Activated CD8-positive, alpha-beta memory T cell treated with anti-CD3 and anti-CD28 coated beads for 1 hour (primary cell): ENCODE measurements at places on chromosomes 1 and 21.

DNA sequence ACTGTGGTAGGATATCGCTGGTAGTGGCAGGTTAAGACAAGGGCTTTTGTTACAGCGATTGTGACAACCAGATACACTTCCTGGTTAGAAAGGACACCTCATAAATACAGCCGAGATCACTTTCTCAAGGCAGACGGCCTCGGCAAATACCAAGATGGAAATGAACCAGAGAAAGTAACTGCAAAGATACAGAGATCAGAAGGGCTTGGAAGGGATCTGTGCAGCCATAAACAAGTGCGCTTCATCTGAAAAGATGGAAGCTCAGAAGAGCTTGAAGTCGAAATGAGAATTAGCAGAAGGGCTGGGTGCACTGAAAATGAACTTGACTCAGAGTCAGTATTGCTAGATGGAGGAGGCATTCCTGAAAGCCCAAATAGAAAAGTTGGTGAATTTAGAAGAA lies 7.1 kb downstream of the DHRS3 start:
- DNase-seq = no peak

DNA sequence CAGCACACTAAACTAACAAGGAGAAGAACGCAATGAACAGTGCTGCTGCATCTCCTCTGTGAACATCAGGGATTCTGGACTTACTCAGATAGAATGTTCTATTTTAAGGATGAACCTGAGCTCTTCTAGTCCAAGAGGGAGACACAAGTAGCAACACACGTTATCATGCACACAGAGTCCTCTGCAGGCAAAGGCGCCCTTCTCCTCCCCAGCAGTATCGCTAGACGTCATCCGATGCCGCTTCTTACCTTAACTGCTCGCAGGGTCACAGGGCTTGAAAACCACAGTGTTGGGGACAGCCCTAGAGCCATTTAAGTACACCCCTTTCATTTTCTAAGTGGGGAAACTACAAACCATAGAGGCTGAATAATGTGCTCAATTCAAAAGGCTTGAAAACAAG lies 74.5 kb downstream of the HIVEP3 start:
- DNase-seq = no peak

GRCh38 chr1:67372898-67373297 lies 57.3 kb downstream of the SERBP1 start:
- DNase-seq = no peak

DNA sequence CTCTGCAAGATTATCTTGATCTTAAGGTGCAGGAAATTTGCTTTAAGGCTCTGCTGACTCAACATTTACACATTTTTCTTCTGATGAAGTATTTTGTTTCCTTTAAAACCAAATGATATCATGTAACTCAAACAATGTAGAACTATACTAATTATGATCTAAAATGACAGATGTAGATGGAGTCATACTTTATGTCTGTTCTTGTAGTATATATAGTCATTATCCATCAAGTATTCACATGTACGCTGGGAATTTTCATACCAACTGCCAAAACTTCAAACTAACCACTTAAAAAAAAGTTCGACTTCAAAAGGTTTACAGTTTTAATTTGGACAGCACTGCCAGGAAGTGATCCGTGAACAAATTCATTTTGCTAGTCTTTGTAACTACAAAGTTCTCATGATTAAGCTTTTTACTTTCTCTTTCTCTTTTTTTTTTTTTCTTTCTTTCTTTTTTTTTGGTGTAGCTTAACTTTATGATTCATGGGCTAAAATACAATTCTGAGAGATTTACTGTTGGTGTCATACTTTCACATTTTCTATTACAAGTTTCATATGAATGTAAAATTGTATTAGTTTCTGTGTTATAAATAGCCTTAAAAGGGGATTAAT lies 509.0 kb upstream of the CXADR start:
- DNase-seq = no peak

- no peak for DNase-seq
Observed at GRCh38 chr1:237903961-237904360, 13.2 kb upstream of the ZP4 start.

GRCh38 chr21:38569733-38570132 lies 71.5 kb upstream of the ERG start:
- DNase-seq = no peak

DNA sequence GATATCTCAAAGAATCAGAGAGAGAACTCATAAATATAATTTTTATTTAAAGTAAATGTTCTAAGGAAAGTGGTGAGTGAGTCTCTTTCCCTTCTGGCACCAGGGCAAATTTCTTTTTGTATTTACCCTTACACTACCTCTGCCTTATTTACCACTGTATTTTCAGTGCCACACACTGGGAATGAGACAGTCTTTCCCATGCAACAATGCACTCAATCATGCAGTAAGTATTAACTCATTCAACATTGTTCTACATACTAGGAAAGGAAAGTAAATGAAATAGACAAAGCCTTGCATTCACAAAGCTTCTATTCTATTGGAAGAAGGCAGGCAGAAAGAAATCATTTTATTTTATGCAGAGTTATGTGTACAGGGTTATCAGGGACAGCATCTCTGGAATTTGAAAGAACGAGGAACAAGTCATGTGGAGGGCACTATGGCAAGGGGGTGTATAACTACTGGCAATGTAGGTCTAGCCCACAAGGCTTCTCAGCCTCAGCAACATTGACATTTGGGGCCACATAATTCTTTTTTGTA lies 129.8 kb upstream of the PRDX6 start:
- no peak for DNase-seq

- no peak for DNase-seq
Observed at GRCh38 chr1:13583966-13584791, 547 bp downstream of the PDPN start.

DNA sequence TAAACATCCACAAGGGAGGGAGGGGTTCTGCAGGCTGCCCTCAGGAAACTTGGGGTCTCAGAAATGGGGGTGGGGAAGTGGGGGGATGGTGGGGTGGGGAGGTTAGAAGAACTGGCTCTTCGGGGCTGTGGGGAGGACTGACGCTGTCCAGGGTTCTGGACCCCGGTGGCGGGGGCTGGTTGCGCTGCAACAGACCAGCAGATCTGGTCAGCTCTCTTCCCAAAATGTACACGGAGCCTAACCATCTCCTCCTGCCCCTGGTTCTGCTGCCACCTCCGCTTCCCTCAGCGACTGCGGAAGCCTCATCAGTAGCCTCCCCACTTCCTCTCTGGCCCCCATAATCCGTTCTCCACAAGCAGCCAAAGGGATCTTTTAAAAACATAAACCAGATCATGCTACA lies 29.3 kb upstream of the C1QA start:
- DNase-seq = no peak

GRCh38 chr1:202323731-202324130 lies 18.0 kb downstream of the UBE2T start:
- DNase-seq = no peak

- no peak for DNase-seq
Observed at GRCh38 chr1:198481661-198482060, 58.8 kb downstream of the ATP6V1G3 start.

- no peak for DNase-seq
Observed at GRCh38 chr1:207103892-207104373, at the start of gene C4BPA. TSS of gene C4BPA (plus strand) at chr1:207104233. CDS start at chr1:207113026, 8,793 bp downstream.

DNA sequence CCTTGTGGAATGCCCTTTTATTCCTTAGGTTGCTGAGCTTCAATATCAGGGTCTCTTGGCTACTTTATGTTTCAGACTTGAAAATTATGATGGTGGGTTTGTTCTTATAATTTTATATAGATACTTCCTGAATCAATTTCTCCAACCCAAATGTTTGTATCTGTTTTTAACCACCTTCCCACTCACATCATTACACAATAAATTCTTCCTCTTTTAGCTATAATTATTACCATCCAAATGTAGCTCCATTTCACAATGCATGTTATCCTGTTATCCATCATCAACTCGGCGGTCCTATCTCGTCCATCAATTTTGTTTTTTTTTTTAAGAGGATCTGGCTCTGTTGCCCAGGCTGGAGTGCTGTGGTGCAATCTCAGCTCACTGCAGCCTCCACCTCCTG lies 357.6 kb upstream of the ZP4 start:
- no peak for DNase-seq

- DNase-seq = no peak
Observed at GRCh38 chr1:82920418-82921248, 1078.3 kb downstream of the TTLL7 start.

DNA sequence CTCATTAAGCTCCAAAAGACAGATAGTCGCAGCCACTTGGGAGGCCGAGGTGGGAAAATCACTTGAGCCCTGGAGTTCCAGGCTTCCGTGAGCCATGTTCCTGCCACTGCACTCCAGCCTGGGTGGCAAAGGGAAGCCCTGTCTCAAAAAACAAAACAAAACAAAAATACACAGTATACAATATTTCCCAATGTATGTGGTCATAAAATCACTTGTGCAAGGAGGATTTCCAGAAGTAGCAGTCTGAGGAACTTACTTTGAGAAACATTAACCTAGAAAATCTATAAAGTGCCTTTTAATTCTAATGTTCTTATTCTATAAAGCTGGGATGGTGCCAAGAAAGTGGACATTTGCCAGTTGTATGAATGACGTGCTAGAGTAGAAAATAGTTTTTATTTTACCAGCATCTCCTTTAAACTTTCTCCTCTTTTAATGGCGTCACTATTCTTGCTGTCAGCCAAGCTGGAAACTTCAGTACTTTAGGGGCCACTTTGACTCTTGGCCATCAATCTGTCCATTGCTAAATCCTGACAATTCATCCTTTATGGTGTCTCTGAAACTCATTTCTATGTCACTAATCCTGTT lies 22.5 kb downstream of the FAM177B start:
- no peak for DNase-seq

DNA sequence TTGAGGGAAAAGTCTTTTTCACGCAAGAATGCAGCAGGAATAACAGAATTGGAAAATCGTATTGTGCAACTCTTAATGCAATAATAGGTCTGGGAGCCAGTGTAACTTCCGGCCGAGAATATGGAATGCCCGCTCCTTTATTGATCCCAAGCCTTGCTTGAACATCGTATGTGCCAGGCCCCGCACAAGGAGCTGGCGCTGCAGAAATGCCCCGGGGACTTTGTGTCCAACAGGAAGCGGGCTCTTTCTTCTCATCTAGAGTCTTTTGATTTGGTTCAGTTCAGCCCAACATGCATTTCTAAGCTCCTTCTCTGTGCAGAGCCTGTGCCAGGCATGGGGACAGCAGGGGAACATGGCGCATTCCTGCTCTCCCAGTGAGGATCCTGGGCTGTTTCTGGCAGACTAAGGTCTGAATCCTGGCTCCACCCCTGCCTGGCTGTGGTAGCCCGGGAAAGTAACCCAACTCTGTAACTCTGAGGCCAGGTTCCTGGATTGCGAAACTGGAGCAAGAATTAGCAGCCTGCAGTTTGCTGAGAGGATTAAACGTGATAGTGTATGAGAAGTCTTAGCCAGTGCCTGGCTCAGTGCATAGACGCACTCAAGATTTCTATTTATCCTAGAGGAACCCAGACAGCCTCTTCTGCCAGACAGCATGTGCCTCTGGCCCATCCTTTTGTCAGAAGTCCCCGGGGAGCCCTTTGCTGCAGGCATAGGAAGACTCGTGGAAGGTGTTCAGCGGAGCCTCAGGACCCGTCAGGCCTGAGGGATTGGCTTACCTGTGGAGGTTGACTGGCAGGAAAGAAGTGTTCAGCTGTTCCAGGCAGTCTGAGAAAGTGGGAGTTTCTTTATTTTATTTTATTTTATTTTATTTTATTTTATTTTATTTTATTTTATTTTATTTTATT lies 987 bp upstream of the CDCP2 start:
- no peak for DNase-seq

GRCh38 chr1:183893561-183894289 lies 88.8 kb downstream of the RGL1 start:
- no peak for DNase-seq

GRCh38 chr1:212295579-212295978 lies 10.4 kb downstream of the PPP2R5A start:
- no peak for DNase-seq

- no peak for DNase-seq
Observed at GRCh38 chr1:178684111-178684510, 40.9 kb upstream of the RALGPS2 start.

DNA sequence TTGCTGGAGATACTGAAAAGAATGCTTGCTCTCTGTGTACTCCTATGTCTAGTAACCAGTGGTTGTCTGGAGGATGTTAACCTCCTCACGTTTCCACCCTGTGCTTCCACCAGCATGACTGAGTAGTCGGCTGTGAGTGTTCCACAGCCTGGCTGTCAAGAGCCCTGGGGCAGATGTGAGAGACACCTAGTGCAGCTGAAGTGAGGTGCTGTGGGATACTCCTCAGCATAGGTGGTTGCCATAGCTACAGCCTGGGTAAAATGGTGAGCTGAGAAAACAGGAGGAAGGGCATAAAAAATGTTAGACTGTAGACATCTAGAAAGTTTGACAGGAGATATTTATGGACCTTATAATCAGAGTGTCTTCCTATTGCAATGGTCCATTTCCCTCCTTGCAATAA lies 15.8 kb downstream of the IVL start:
- no peak for DNase-seq

DNA sequence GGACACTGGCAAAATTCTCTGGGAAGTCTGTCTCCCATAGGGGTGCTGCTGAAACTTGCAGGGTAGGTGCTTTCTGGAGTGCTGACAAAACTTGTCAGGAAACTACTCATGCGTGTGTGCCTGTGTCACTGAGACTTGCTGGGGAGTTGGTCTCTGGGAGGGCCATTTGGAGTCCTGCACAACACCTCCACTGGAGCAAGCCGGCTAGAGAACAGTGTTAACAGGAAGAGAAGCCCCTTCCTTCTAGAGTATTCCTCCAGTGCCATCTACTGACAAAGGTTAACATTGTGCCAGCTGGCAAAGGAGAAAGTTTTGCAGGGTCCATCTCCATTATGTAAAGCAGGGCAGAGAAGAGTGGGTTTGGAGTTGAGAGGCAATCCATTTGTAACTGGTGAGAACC lies 30.0 kb downstream of the ZMYM4 start:
- peak; percentile 0 for DNase-seq

- DNase-seq = no peak
Observed at GRCh38 chr21:45540601-45540970, 1.7 kb downstream of the SLC19A1 start.

- DNase-seq = no peak
Observed at GRCh38 chr1:230030122-230030821, 36.8 kb upstream of the GALNT2 start.

GRCh38 chr1:7007902-7008301 lies 222.6 kb downstream of the CAMTA1 start:
- no peak for DNase-seq

DNA sequence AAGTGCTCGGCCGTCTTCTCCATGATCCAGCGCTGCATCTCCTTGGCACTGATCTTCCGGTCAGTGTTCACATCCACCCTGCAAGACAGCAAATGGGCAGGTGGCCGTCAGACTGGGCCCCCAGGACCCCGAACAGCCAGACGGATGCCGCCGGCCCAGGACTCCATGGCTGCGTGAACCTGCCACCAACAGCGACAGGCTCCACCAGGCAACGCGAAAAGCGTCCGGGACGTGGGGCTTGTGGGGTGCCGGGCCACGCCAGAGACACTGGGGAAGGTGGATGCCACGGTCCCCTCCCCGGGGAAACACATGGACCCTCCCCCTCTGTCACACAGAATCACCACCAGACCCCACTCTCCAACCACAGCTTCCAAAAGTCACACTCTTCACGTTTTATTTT lies 7.9 kb downstream of the SDF4 start:
- no peak for DNase-seq
